ENCODE measurements at places on chromosomes 11 and 22. TPM values are rescaled to one million over a fixed set of nuclear protein-coding genes. Genes with fewer than 3 reads are reported as not detected.

Gene CTSW
- total RNA-seq = 30.4 TPM

Gene H19
- total RNA-seq = not detected

Gene TXNRD2
- total RNA-seq = 35.9 TPM

Gene KRTAP5-7
- total RNA-seq = not detected

GRCh38 chr22:31177420-31178162 lies 17.6 kb downstream of the RNF185 start:
- no peak for DNase-seq
- peaks cover 11% of the 10 kb centered on the region for H3K36me3 ChIP-seq
- no peak overlapping the region for H3K27ac ChIP-seq
- H3K27me3 ChIP-seq = no peaks in the 10 kb centered on the region

- H3K4me3 ChIP-seq = no peak overlapping the region
- H3K27me3 ChIP-seq = no peaks in the 10 kb centered on the region
- H3K4me1 ChIP-seq = no peaks in the 10 kb centered on the region
- H3K27ac ChIP-seq = no peak overlapping the region
- H3K36me3 ChIP-seq = peaks cover 4% of the 10 kb centered on the region
Observed at GRCh38 chr22:30408388-30409102, 11.7 kb downstream of the SEC14L2 start.

GRCh38 chr11:10076458-10077141 lies 217.4 kb downstream of the SBF2 start:
- no peak overlapping the region for H3K27ac ChIP-seq
- no peaks in the 10 kb centered on the region for H3K4me1 ChIP-seq
- no peaks in the 10 kb centered on the region for H3K36me3 ChIP-seq
- no peak overlapping the region for H3K4me3 ChIP-seq
- no peaks in the 10 kb centered on the region for H3K27me3 ChIP-seq

- H3K27ac ChIP-seq = no peak overlapping the region
- no peaks in the 10 kb centered on the region for H3K36me3 ChIP-seq
- H3K4me1 ChIP-seq = peaks cover 2% of the 10 kb centered on the region
Observed at GRCh38 chr11:134365011-134365925, 33.5 kb downstream of the GLB1L2 start.

DNA sequence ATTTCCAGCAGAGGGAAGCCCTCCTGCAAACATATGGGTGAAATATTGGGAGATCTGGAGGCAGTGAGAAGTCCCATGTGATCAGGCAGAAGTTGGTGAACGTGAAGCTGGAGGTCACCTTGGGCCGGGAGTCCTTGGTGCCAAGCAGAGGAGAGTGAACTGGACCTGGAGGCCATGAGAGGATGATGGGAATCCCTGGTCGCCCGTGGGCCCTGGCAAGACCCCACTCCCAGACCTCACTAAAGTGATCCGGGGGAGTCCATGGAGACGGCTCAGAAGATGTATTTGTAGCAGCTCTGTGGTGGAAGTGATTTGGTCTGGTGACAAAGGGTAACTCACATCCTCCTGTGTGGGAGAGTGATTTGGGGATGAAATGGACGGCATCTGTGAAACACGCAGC lies 71.0 kb downstream of the ARHGAP8 start:
- H3K36me3 ChIP-seq = no peaks in the 10 kb centered on the region
- no peak for DNase-seq
- no peaks in the 10 kb centered on the region for H3K4me1 ChIP-seq
- no peak overlapping the region for H3K27ac ChIP-seq
- H3K27me3 ChIP-seq = no peaks in the 10 kb centered on the region

Gene PRDM10
- total RNA-seq = 11.5 TPM

- no peaks in the 10 kb centered on the region for H3K27me3 ChIP-seq
- no peak overlapping the region for H3K4me3 ChIP-seq
- H3K36me3 ChIP-seq = peaks cover 40% of the 10 kb centered on the region
Observed at GRCh38 chr22:24566899-24567511, 11.2 kb downstream of the SNRPD3 start.

DNA sequence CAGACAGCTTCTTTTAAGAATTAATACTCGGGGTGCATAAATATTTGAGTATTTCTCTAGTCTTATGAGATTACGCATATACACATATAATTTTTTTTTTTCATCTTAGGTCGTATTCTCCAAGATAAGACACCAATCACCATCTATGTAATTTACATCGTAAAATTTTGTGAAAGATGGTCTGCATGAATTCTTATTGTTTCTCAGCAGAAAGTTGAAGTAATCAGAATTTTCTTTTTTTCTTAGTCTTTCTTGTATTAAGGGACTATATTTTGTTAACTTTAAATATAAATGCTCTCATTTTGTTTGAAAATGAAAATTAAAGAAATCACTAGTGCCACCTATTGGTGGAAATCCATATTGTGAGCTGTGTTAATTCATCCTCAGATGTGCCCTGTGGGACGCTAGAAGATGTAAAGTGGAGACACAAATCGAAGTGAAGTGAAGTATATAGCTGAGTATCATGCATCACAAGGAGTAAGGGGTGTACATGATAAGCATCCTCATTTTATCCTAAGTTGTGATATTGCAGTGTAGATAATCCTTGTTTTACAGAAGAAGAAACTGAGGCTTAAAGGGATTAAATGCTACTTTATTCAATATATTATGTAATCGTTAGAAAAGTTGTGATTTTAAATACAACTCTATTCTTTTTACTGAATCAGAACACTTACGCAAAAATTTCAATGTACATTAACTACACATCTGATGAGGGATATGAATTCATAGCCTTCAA lies 2084.3 kb downstream of the LRRC4C start:
- H3K27ac ChIP-seq = no peak overlapping the region
- peaks cover 6% of the 10 kb centered on the region for H3K4me1 ChIP-seq
- H3K4me3 ChIP-seq = no peak overlapping the region
- H3K27me3 ChIP-seq = no peaks in the 10 kb centered on the region
- H3K36me3 ChIP-seq = no peaks in the 10 kb centered on the region

Gene PRG3
- not detected for total RNA-seq

GRCh38 chr11:3165916-3166267 lies 782 bp upstream of the OSBPL5 start:
- no peaks in the 10 kb centered on the region for H3K36me3 ChIP-seq
- no peak overlapping the region for H3K4me3 ChIP-seq
- H3K4me1 ChIP-seq = peaks cover 17% of the 10 kb centered on the region
- DNase-seq = no peak
- H3K27ac ChIP-seq = no peak overlapping the region

Gene C22orf15
- total RNA-seq = 1.9 TPM

- DNase-seq = no peak
- H3K27me3 ChIP-seq = no peaks in the 10 kb centered on the region
- H3K4me3 ChIP-seq = no peak overlapping the region
- no peaks in the 10 kb centered on the region for H3K4me1 ChIP-seq
Observed at GRCh38 chr22:48756146-48757111, 1071.2 kb downstream of the BRD1 start.

DNA sequence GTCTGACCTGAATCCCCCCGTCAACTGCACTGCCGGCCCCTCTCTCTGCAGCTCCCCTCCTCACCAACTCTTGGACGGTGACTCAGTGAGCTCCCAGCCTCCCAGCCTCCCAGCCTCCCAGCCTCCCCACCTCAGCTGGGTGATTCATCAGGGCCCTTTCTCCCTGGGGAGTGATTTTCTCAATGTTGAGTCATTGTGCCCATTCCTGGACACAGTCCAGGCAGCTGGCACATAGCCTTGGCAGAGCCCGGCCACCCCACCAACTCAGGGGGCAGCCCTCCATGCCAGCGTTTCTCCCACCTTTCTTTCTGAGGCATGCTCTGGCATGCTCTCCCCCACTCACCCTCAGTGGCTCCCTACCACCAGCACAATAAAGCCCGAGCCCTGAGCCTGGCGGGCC lies 30.7 kb downstream of the PDE2A start:
- no peak overlapping the region for H3K4me3 ChIP-seq
- no peaks in the 10 kb centered on the region for H3K36me3 ChIP-seq
- no peak overlapping the region for H3K27ac ChIP-seq
- DNase-seq = no peak

Gene OR52N1
- not detected for total RNA-seq

DNA sequence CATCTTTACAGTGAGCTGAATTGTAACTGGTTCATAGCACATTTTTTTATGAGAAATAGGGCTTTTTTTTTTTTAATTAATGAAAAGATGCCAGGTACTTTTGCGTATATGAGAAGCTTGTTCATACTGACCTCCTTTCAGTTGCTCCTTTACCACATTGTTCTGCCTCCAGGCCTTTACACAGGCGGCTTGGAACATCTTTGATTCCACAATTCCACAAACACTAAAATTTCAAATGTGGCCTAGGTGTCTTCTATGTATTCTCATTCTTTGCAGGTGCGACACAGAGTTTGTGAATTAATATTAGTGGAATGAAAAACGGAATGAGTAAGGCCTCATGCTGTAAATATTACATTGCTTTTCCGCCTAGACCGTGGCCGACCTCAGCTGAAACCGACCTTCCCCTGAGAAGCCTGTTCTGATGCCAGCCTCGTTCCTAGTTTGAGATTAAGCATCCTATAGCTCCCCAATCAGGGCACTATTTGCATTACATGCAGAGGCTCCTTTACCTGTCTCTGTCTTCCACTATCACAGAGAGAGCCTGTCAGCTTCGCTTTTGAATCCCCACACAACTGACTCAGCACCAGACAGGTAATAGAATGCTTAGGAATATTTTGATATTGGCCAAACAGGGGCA lies 125.8 kb downstream of the LDLRAD3 start:
- no peak overlapping the region for H3K27ac ChIP-seq
- no peaks in the 10 kb centered on the region for H3K4me1 ChIP-seq
- DNase-seq = no peak
- H3K4me3 ChIP-seq = no peak overlapping the region
- no peaks in the 10 kb centered on the region for H3K27me3 ChIP-seq

DNA sequence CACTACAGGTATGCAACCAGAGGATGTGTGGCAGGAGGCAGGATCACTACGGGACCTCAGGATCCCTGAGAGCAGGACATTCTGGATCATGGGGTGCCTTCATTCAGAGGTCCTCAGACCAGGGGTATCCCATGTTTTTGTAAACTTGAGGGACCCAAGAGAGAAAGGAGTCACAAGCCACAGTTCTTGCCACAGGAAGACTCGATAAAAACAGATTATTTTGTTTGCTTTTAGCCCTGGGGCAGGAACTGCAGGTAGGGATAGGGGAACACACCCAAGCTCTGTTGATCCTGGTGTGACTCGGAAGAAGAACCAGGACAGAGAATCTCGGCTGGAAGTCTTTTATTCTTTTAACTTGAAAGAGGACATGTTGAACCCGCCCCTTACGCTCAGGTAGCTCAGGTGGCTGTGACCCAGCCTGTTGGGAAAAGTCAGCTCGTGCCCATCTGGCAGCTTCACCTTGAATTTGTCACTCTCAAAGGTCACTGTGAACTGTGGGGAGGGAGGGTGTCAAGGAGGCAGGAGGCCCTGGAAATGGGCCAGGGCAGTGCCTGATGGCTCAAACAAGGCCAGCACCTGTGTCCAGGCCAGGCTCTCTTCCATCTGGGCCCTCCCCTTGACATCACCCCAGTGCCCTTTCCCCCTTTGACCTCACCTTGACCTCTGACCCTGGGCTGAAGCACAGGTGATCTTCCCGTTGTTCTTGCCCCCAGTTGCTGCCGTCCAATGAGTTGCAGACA lies 9.8 kb downstream of the LGALS2 start:
- no peaks in the 10 kb centered on the region for H3K36me3 ChIP-seq
- H3K4me1 ChIP-seq = peaks cover 20% of the 10 kb centered on the region
- H3K4me3 ChIP-seq = no peak overlapping the region
- DNase-seq = no peak
- H3K27me3 ChIP-seq = no peaks in the 10 kb centered on the region
